ENCODE measurements at places on chromosomes 6 and 20.

GRCh38 chr20:54727490-54727889 is 252.1 kb downstream of the DOK5 start:
- no peak for DNase-seq
- no peaks in the 10 kb centered on the region for H3K4me1 ChIP-seq
- no peak overlapping the region for H3K4me3 ChIP-seq

DNA sequence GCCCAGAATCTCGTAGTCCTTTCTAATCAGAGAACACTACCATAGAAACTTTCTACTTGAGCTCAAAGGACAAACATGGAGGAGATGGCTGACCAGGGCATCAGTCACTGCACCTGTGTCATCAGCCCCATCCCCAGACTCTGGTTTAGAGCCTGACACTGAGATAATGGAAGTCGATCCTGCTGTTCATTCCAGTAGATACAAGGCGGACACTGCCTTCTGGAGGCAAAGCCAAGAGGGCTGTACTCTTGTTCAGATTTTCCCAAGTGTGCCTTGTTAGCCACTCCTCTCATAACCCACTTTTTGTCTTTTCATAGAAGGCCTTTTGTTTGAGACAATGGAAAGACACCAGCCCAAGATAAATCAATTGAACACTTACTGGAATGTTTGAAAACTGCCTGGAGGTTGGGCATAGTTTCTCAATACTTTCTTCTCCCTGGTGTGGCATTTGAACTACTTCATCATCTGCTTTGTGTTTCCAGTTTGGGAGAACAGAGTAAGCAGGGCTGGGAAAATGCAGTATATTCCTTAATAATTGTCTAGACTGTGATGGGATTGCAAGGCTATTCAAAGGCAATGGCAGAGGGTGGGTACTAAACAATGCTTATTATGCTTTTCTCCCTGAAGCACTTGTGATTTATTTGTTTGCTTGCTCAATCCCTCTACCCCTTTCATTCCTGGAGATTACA is 99.7 kb downstream of the CLIC5 start:
- H3K27ac ChIP-seq = no peak overlapping the region
- H3K27me3 ChIP-seq = no peaks in the 10 kb centered on the region
- H3K4me3 ChIP-seq = no peak overlapping the region
- no peak for DNase-seq
- no peaks in the 10 kb centered on the region for H3K4me1 ChIP-seq

DNA sequence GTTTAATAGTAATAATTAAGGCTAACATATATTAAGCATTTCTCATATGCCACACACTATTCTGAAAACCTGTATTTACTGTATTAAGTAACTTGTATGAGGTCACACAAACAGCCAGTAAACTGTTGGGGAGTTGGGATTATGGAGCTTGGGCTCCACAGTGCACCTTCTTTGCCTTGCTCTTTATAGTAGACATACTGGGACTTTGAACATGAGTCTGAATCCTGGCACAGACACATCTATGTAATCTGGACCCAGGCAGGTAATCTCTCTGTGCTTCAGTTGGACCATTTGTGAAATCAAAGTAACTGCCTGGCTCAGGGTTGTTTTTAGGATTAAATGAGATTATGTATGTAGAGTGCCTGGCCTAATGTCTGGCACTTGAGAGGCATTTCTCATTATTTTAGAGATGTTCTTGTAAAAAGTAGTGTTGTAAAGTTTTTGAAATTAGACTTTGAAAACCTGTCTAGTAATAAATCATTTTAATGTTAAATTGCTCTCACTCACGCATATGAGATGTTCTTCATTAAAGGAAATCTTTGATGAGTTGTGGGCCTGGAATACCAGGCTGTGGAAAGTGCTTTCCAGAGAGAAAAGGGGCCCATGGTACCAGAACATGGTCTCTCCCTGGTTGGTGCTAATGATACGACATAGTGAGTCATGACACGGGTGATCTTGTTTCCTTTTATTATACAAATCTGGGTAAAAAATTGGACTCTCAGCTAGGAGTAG is 34.3 kb downstream of the LRRC1 start:
- H3K4me3 ChIP-seq = no peak overlapping the region
- no peaks in the 10 kb centered on the region for H3K36me3 ChIP-seq
- DNase-seq = no peak
- no peaks in the 10 kb centered on the region for H3K27me3 ChIP-seq
- H3K27ac ChIP-seq = peak overlapping the region; percentile 63

- H3K27ac ChIP-seq = no peak overlapping the region
- H3K36me3 ChIP-seq = no peaks in the 10 kb centered on the region
- peak overlapping the region; percentile 7 for H3K4me3 ChIP-seq
Measured at GRCh38 chr20:33554914-33555420, 65.1 kb downstream of the CBFA2T2 start.

- no peaks in the 10 kb centered on the region for H3K27me3 ChIP-seq
- no peak for DNase-seq
- no peak overlapping the region for H3K4me3 ChIP-seq
- H3K4me1 ChIP-seq = peaks cover 30% of the 10 kb centered on the region
- peak overlapping the region; percentile 16 for H3K27ac ChIP-seq
Measured at GRCh38 chr6:137224799-137225198, 5.6 kb upstream of the IFNGR1 start.

GRCh38 chr6:21947731-21948386 is 349.0 kb downstream of the PRL start:
- H3K36me3 ChIP-seq = no peaks in the 10 kb centered on the region
- no peak overlapping the region for H3K27ac ChIP-seq
- no peak overlapping the region for H3K4me3 ChIP-seq
- DNase-seq = peak; percentile 39
- H3K27me3 ChIP-seq = no peaks in the 10 kb centered on the region

- peak; percentile 77 for DNase-seq
- no peaks in the 10 kb centered on the region for H3K36me3 ChIP-seq
- peak within 1 kb of the TSS; percentile 54 for H3K4me3 ChIP-seq
- H3K4me1 ChIP-seq = peaks cover 23% of the 10 kb centered on the region
Measured at GRCh38 chr20:49567421-49568277, at the start of gene PTGIS. PTGIS (minus strand) TSS chr20:49568137; CDS start chr20:49568116, 21 bp downstream.

- DNase-seq = no peak
- H3K4me3 ChIP-seq = no peak overlapping the region
- no peaks in the 10 kb centered on the region for H3K4me1 ChIP-seq
Measured at GRCh38 chr20:61813791-61814190, 251.9 kb downstream of the TAF4 start.

GRCh38 chr20:9368893-9369292 is 145.5 kb upstream of the LAMP5 start:
- H3K27ac ChIP-seq = no peak overlapping the region
- H3K4me3 ChIP-seq = no peak overlapping the region
- peaks cover 6% of the 10 kb centered on the region for H3K36me3 ChIP-seq
- no peaks in the 10 kb centered on the region for H3K4me1 ChIP-seq
- no peaks in the 10 kb centered on the region for H3K27me3 ChIP-seq

GRCh38 chr6:42724825-42725224 is 2.4 kb upstream of the PRPH2 start:
- no peak for DNase-seq
- H3K4me3 ChIP-seq = no peak overlapping the region
- H3K27ac ChIP-seq = no peak overlapping the region
- peaks cover 20% of the 10 kb centered on the region for H3K4me1 ChIP-seq

- H3K27ac ChIP-seq = peak within 1 kb of the TSS; percentile 95
- DNase-seq = peak; percentile 98
- no peaks in the 10 kb centered on the region for H3K36me3 ChIP-seq
- no peaks in the 10 kb centered on the region for H3K27me3 ChIP-seq
- peak within 1 kb of the TSS; percentile 94 for H3K4me3 ChIP-seq
Measured at GRCh38 chr20:49915380-49916145, at the start of gene SPATA2. SPATA2 (minus strand) TSS chr20:49915529; CDS start chr20:49908490, 7,039 bp downstream.

DNA sequence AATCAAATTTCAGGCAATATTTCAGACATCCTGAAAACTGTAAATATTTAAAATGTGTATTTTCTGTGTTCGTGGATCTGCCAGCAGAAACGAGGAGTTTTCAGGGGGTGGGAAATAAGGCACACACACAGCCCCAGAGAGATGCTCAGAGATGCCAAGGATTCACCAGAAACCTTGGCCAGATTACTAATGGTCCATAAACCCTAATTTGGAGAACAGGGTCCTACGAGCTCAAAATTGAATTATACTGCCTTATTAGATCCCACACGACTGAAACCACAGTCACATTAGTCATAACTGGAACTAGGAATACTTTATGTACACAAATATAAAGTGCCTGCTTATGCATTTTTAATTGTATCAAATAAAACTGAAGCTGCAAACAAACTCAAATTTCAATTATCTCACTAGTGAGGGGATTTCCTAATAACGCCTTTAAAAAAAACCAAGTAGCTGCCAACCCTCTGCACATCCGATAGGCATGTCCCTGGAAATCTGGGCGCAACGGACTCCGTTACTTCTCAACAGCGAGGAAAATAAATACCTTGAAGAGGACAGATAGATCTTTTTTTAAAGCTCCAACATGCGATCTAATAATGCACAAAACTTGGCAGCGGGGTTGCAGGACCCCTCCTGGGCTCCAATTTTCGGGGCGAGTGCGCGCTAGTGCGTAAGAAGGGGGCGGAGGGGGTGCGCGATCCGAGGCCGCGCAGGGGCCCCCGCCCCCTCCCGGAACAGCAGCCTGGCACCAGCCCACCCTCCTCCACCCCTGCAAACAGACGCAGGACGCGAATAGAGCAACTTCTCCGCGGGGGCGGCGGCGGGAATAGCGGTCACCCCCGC is 897 bp downstream of the CHD6 start:
- H3K27me3 ChIP-seq = no peaks in the 10 kb centered on the region
- no peaks in the 10 kb centered on the region for H3K36me3 ChIP-seq
- H3K4me3 ChIP-seq = peak overlapping the region; percentile 89
- DNase-seq = peak; percentile 78
- peaks cover 60% of the 10 kb centered on the region for H3K4me1 ChIP-seq

DNA sequence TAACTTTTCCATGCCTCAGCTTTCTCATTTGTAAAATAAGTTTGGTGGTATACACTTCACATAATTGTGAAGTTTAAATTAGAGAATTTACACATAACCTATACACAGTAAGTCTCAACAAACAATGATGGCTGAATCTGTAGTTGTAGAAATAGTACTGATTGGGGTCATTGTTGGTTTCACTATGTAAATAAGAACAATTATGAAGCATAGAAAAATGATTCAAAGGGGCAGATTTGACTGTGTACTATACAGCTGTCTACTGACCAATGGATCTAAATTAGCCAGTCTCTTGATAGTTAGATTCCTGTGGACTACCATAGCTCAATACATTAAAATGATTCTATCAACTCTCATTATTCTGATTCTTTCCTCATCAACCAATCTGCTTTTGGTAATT is 181.1 kb upstream of the STXBP5 start:
- H3K4me1 ChIP-seq = no peaks in the 10 kb centered on the region
- H3K27ac ChIP-seq = no peak overlapping the region
- DNase-seq = no peak
- H3K36me3 ChIP-seq = no peaks in the 10 kb centered on the region

DNA sequence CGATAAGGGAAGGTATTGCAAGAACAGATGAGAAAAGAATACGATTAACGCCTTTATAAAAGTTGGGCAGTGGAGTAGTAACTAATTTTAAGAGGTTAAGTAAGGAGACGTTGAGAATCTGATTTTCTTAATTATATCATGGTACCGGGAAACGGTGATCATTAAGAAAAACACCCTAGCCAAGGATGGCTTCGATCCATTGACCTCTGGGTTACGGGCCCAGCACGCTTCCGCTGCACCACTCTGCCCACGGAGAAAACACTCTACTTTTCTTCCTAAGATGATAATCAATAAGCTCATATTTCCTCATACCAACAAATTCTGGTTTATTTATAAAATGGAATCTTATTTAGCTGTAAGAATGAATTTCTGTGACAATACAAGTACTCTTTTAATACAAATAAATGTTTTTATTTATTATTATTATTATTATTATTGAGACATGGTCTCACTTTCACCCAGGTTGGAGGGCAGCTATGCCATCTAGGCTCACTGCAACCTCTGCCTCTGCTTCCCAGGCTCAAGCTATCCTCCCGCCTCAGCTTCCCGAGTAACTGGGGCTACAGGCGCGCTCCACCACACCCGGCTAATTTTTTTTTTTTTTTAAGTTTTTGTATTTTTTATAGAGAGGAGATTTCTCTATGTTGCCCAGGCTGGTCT is 8.3 kb downstream of the POM121L2 start:
- no peaks in the 10 kb centered on the region for H3K4me1 ChIP-seq
- no peaks in the 10 kb centered on the region for H3K27me3 ChIP-seq
- H3K36me3 ChIP-seq = no peaks in the 10 kb centered on the region
- no peak for DNase-seq
- H3K27ac ChIP-seq = no peak overlapping the region
- H3K4me3 ChIP-seq = no peak overlapping the region

- H3K36me3 ChIP-seq = no peaks in the 10 kb centered on the region
- peak overlapping the region; percentile 3 for H3K27ac ChIP-seq
- H3K27me3 ChIP-seq = no peaks in the 10 kb centered on the region
- no peak for DNase-seq
Measured at GRCh38 chr20:34322267-34323105, 19.3 kb upstream of the AHCY start.

DNA sequence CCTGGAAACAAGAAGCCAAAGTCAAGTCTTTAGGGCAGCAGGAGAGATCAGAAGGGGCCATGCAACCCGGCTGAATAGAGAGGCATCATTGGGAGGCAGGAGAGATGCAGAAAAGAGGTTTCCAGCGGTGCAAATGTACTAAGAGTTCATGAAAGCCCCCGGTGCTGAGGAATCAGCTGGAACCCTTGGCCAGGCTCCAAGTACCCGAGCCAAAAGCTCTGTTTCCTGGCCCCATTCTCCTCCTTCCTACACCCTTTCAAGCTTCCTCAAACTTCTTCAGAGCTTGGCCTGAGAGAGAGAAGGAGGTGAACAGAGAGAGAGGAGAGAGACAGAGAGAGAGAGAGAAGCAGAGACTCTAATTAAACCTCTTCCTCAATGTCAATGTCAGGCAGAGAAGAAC is 433.5 kb downstream of the PRKN start:
- no peak overlapping the region for H3K27ac ChIP-seq
- H3K4me3 ChIP-seq = no peak overlapping the region
- H3K36me3 ChIP-seq = no peaks in the 10 kb centered on the region
- no peaks in the 10 kb centered on the region for H3K27me3 ChIP-seq
- no peak for DNase-seq

All from stomach (tissue), 19 donors.